Bronchial epithelial cell (primary cell): ENCODE measurements at places on chromosomes 11 and 22. TPM values are rescaled to one million over a fixed set of nuclear protein-coding genes. Genes with fewer than 3 reads are reported as not detected.

The ARHGAP20 gene
- under 0.01 TPM in 2 replicates for total RNA-seq

The OMP gene
- total RNA-seq: not detected in 2 replicates

The RASGRP2 gene
- total RNA-seq: not detected in 2 replicates

The ARHGEF17 gene
- total RNA-seq: 4.5 and 5.1 TPM in 2 replicates

The LDHAL6A gene
- not detected in 2 replicates for total RNA-seq

The NCF4 gene
- not detected in 2 replicates for total RNA-seq

The DGCR2 gene
- total RNA-seq: 50.0 and 60.7 TPM in 2 replicates

The PTPN5 gene
- not detected in 2 replicates for total RNA-seq

The GPHA2 gene
- not detected in 2 replicates for total RNA-seq

The CHORDC1 gene
- 17.4 and 24.2 TPM in 2 replicates for total RNA-seq

GRCh38 chr11:111308140-111308539 is 9.8 kb downstream of the POU2AF3 start:
- no peak for DNase-seq

- DNase-seq: no peak
Measured at GRCh38 chr11:119752946-119753345, 23.9 kb upstream of the NECTIN1 start.

- DNase-seq: no peak
Measured at GRCh38 chr11:128926437-128927107, 16.1 kb downstream of the TP53AIP1 start.

DNA sequence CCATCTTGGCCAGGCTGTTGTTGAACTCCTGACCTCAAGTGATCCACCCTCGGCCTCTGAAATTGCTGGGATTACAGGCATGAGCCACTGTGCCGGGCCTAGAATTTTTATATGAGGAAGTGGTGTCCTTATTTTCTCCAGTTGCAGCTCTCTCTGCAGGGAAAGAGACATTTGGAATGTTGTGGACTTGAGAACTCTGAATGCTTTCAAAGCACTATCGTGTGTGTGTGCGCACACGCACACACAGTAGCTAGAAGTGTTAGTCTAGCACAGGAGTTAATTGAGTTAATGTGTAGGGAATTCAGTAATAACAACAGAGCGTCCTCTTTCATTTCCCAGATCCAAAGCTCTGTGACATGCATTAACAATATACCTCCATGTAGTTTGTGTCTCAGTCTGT is 164.0 kb upstream of the RASSF10 start:
- DNase-seq: no peak

- DNase-seq: no peak
Measured at GRCh38 chr11:76977791-76978190, 56.4 kb upstream of the B3GNT6 start.

GRCh38 chr11:86676533-86677154 is 4.2 kb upstream of the ME3 start:
- DNase-seq: no peak

- no peak for DNase-seq
Measured at GRCh38 chr11:63907063-63907462, 9.9 kb downstream of the RCOR2 start.

- DNase-seq: peak; percentile 21
Measured at GRCh38 chr22:35564975-35565867, 24.6 kb downstream of the RASD2 start.

DNA sequence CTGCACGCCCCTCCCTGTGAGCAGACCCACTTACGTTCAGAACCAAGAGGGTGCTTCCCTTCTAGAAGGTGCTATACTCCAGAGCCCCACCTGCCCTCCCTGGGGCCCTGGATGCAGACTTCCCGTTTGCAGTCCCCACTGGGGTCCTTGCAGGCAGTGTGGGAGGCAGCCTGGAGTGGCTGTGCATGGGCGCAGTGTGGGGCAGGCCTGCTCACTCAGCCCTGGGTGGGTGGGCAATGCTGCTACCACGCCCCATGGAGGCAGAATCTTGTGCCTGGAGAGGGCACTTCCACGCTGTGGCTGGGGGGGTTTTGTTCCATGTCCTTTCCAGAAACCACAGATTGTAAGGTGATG is 116.2 kb downstream of the KCNQ1OT1 start:
- DNase-seq: no peak

- peak; percentile 62 for DNase-seq
Measured at GRCh38 chr11:108958368-108959104, 293.7 kb downstream of the DDX10 start.

DNA sequence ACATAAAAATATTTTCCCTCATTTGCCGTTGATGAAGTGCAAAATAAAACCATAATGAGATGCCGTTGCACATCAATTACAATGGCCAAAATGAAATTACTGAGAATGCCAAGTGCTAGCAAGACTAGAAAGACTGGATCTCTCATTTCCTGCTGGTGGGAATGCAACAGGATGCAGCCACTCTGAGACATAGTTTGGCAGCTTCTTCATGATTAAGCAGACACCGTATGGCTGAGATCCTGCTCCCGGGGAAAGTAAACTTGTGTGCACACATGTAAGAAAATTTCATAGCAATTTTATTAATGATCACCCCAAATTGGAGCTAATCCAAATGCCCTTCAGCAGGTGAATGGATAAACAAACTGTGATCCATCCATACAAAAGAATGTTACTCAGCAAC is 1013.2 kb downstream of the TBC1D22A start:
- peak; percentile 13 for DNase-seq

DNA sequence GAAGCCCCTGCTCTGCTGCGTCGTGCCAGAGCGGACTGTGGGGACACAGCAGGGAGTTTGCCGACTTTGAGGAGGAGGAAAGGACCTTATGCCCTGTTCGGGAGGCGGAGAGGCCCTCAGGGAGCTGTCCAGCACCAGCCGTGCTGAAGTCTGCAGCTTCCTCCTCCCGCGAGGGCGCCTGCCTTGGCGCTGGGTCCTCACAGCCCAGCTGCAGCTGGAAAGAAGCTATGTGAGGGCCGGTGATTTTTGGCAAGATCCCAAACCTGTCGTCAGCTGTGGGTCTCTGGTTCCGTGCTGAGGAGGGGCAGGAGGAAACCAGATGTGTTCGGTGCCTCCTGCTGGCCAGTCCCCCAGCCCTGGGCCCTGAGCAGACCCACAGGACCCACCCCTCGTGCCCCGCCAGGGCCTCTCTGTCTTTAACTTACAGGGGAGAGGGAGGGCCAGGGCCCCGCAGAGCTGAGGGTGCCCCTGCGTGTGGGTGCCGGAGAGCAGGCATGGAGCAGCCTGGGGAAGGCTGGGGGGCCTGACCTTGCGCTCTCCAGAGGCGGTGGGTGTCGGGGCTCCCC is 12.0 kb downstream of the BRSK2 start:
- peak; percentile 16 for DNase-seq

GRCh38 chr11:100777103-100777502 is 90.0 kb downstream of the ARHGAP42 start:
- DNase-seq: peak; percentile 94

DNA sequence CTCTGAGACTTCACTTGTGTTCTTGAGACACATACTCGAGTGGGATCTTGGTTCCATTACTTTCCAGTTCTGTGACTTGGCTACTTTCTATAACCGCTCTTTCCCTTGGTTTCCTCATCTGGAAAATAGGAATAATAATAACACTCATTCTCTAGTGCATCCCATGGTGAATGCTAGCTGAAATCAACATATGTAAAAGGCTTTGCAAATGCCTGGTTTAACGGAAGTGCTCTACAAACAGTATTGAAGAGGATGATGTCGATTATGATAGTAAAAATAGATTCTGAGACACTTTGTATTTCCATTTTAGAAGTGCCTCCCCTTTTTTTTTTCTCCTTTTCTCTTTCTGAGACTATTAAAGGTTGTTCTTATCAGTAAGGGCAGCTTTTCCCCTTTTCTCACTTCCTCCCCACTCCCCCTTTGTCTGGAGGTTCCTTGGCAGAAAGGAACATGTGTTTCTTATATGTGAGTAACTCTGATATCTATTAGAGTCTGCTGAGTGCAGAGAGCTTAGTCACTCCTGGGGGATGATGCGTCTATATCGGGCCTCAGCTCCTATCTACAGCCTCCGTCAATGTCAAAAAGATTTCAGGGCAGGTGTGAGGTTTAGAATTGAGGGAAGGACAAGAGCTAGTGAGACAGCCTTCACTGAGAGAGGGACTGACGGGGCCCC is 489.3 kb downstream of the NTM start:
- DNase-seq: no peak

DNA sequence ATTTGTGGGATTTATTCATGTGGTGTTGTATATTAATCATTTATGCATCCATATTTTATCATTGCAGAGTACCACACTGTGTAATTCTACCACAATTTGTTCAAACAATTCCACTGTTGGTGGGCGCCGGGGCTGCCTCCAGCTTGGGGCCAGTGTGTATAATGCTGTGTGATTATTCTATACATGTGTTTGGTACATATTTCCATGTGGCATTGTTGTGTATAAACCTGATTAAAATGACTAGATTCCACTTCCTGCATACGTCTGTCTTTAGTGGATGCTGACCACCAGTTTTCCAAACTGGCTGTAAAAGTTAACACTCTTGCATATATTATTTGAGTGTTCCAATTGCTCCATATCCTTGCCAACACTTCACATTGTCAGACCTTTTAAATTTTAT is 1213.8 kb downstream of the TBC1D22A start:
- no peak for DNase-seq

GRCh38 chr11:35804451-35805040 is 139.3 kb upstream of the LDLRAD3 start:
- DNase-seq: no peak

GRCh38 chr11:84420271-84420670 is 1134.1 kb upstream of the CCDC90B start:
- no peak for DNase-seq

DNA sequence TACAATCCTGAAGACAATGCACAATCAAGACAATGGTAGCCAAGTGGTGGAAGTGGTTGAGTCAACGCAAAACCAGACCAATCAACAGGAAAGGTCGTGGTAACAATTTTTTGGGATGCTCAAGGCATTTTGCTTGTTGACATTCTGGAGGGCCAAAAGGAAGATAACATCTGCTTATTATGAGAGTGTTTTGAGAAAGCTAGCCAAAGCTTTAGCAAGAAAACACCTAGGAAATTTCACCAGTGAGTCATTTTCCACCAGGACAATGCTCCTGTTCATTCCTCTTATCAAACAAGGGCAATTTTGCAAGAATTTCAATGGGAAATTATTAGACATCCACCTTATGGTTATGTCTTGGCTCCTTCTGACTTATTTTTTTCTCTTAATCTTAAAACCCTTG is 1932.2 kb upstream of the RAG2 start:
- no peak for DNase-seq

GRCh38 chr11:95068549-95068948 is 1.8 kb downstream of the SRSF8 start:
- peak; percentile 95 for DNase-seq

GRCh38 chr11:98136357-98136756 is 884.4 kb upstream of the CNTN5 start:
- DNase-seq: no peak

DNA sequence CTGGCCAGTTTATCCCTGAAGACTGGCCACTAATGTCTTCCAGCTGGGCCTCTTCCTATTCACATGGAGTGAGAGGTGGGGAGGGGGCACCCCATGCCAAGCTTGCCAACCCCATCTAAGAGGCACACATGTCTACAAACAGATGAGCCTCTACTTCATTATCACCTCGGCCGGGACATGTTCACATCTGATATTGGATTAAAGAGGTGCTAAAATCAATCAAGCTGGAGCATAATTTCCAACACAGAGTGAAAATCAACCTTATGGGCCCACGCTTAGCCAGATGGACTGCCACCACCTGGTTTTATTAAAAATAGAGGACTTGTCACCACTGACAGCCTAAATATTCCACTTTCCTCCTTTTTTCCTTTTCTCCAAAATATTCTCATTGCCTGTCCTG is 162.6 kb upstream of the NARS2 start:
- DNase-seq: no peak

- DNase-seq: peak; percentile 20
Measured at GRCh38 chr11:74269161-74269811, 42.2 kb downstream of the P4HA3 start.

- DNase-seq: no peak
Measured at GRCh38 chr11:40203606-40204005, 1255.8 kb downstream of the LRRC4C start.

DNA sequence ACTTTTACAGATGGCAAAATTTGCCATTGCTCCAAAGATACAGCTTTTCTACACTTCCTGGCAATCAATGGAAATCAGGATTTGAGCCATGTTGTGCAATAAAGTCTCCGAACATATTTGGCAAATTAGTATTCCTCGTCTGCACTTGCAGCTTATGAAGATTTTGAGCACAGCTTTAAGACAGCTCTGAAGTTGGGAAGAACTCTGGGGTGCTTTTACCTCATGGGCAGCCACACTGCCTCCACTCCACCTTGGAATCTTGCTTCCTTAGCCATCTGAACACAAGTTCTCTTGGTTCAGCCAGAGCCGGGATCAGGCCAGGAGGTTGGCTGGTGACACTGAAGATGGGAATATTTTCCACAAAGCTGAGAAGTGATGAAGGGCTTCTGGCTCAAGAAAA is 191.2 kb downstream of the CWF19L2 start:
- no peak for DNase-seq
